NB4 (cell line): ENCODE measurements at places on chromosomes 3 and 15.
A peak's percentile ranks its signal among the peaks of the same experiment; 100 is the strongest.

- peak; percentile 21 for DNase-seq
Observed at GRCh38 chr15:73936181-73936580, 9.9 kb downstream of the LOXL1 start.

DNA sequence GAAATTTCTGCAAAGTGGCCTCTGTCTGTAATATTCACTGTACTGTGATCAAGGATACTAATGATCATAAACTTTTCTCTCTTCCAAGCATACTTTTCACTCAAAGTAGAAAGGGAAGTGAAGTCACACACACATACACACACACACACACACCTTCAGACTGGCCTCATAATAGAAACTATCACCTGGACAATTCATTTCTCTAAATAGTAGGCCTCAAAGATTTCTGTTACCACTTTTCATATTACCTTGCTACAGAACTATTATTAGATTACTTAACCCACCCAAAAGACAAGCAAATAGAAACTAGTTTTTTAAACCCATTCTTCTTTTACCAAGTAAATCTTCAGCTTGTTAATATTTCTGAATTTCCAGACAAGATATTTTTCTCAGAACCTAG is 12.2 kb downstream of the CPB1 start:
- DNase-seq, result no peak

- DNase-seq, result peak; percentile 61
Observed at GRCh38 chr3:112013058-112013783, 14.5 kb downstream of the TAGLN3 start.

- peak; percentile 83 for DNase-seq
Observed at GRCh38 chr3:31253782-31254181, 278.9 kb upstream of the STT3B start.

GRCh38 chr3:116950301-116951055 is 240.9 kb downstream of the TUSC7 start:
- DNase-seq, result no peak

GRCh38 chr15:40338921-40339620 is 1.7 kb downstream of the CCDC9B start:
- DNase-seq, result no peak

DNA sequence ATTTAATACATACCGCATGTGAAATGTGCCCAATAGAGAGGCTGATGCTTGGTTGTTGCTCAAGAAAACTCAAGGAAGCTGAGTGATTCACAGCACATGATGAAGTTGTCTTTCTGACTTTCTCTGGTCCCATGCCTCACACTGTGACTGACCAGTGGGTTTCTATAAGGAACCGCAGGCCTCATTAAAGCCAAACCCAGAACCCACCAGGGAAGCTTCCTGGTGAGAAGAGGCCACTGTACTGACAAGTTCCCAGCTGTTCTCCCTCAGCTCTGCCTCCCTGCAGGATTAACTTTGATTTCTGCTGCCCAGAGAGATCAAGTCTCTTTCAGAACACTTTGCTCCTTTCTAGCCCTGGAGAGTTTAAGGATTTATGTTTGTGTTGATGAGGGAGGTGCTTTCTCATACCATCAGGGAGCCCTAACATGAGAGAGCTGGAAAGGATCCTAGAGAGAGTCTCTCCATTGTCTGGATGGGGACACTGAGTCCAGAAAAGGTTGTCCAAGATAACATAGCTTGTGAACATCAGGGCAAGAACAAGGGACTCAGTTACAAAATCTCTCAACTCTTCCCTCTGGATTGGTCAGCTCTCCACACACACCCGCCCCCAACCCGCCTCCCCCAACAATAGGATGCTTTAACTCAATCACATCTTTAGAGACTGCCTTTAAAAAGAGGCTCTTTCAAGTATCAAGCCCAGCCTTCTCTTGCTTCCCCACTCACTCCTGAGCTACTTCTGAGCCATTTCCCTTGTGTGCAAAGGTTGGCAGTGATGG is 303.2 kb upstream of the TLE3 start:
- no peak for DNase-seq

GRCh38 chr15:62445244-62445643 is 280.2 kb upstream of the C2CD4B start:
- DNase-seq, result no peak
